Stimulated activated CD4-positive, alpha-beta T cell treated with anti-CD3 and anti-CD28 coated beads, Interleukin-15, amount 100 ng/mL, for 1 hour (primary cell): ENCODE measurements at places on chromosomes 4 and X.

DNA sequence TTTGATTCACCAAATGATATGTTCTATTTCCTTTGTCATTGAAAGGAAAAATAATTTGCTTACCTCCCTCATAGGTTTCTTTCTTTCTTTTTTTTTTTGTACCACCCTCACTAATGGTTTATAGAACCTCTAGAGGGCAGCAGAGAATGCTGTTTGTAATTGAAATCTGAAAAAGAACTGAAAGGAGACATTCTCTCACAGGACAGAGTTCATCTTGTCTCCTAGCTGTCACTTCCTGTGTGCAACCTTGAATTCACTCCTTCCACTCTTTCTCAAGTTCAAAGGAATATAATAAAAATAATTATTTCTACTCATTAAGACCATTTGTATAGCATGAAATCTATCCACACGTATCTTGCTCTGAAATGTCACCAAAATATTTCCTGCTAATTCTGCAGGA, 51.0 kb downstream of the GUCY1B1 start:
- no peak for DNase-seq

DNA sequence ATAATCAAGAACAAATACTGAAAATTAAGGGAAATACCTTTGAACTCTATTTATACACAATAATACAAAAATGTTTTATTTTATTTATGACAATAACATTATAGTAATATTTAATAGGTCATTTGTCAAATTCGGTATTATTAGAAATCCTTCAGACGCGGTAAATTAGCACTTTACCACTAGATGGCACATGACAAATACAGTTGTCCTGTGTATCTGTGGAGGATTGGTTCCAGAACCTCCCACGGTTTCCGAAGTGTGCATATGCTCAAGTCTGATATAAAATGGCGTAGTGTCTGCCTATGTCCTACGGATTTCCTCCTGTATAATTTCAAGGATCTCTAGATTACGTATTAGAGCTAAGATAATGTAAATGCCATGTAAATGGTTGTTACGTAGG, 8.1 kb upstream of the LINC00632 start:
- DNase-seq = no peak

- DNase-seq = no peak
These were observed 69.4 kb downstream of the NSG1 start for GRCh38 chr4:4456351-4456750.

GRCh38 chr4:151690164-151690870, 70.5 kb downstream of the GATB start:
- DNase-seq = no peak

GRCh38 chr4:144970597-144970996, 127.4 kb downstream of the ANAPC10 start:
- no peak for DNase-seq

- no peak for DNase-seq
These were observed 76.9 kb downstream of the SHROOM3 start for GRCh38 chr4:76511947-76512346.

DNA sequence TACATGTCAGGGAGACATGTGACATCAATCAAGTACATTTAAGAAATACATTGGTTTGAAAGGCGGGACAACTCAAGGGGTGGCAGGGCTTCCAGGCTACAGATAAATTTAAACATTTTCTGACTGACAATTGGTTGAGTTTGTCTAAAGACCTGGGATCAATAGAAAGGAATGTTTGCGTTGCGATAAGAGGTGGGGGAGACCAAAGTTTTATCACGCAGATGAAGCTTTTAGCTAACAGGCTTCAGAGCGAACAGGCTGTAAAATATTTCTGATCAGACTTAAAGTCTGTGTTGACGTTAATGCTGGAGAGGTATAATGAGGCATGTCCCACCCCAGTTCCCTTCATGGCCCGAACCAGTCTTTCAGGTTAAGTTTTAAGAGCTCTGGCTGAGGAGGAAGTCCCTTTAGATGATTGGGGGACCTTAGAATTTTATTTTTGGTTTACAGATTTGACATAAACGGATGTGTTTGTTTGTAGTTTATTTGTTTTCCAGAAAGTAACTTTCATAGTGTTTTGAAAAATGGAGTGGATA, 346.7 kb upstream of the RASGEF1B start:
- no peak for DNase-seq

DNA sequence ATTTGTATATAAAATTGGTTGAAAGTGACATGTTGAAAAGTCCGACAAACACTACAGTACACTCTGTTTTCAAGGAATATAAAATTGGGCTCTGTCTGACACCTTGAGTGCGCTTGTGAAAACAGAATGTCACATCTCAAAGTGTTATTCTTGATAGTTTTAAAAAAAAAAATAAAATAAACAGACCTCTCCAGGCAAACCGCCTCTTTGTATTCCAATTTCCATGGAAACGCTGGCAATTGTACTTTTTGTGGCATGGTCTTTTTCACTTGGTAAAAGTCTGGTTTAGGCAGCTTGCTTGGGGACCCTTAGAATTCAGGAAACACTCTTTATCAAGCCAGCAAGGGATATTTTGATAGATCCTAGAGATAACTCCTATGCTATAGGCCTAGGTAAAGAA, 302.5 kb downstream of the RAB28 start:
- no peak for DNase-seq

DNA sequence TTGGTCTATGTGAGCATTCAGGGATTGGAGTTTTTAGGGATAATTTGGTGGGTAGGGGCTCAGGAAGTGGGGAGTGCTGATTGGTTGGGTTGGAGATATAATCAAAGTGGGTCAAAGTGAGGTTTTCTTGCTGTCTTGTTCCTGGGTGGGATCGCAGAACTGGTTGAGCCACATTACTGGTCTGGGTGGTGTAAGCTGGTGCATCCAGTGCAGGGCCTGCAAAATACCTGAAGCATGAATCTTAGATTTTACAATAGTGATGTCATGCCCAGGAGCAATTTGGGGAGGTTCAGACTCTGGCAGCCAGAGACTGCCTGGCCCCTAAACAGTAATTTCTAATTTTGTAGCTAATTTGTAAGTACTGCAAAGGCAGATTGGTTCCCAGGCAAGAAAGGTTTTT, 665.6 kb upstream of the PRKX start:
- DNase-seq = no peak

DNA sequence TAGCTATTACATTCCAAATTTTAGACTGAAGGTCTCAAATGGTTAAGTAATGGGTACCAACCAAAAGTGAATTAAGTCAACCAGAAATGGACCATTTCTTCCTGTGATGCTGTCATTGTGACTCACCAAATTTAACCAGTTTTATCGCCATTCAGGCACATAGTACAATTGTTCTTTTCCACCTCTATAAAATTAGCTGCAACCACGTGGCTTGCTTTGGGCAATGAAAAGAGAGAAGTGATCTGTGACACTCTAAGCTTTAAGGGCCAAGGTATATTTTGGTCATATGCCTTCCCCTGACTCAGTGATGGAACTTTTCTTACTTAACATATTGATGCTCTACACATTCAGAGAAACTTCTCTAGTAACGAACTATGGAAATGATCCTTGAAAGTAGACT, 20.3 kb upstream of the PHF8 start:
- DNase-seq = no peak

- DNase-seq = no peak
These were observed 296.0 kb downstream of the KLHL4 start for GRCh38 chrX:87813566-87813965.

DNA sequence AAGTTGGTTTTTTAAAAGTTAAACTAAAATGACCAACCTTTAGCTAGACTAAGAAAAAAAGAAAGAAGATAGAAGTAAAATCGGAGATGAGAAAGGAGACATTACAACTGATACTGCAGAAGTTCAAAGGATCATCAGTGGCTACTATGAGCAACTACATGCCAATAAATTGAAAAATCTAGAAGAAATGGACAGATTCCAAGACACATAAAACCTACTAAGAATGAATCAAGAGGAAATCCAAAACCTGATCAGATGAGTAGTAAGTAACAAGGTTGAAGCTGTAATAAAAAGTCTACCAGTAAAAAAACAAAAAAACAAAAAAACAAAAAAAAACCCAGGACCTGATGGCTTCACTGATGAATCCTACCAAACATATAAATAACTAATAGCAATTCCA, 16.1 kb downstream of the IQCM start:
- no peak for DNase-seq

DNA sequence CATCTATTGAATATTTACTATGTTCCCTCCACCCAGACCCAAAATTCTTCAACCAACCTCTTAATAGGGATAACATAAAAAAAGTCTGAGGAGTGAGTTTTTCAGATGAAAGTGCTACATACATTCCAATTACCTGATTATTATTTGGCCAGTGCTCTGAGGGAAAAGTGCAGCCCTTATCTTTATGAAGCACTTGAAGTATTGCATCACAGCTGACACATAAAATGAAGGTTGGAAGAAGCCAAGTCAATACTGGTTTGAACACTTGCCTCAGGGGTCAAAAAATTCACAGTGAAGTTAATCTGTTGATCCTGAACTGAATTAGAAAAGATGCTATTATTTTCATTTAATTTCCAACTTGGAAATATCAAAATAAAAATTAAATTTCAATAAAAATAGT, 498.9 kb downstream of the INPP4B start:
- no peak for DNase-seq

DNA sequence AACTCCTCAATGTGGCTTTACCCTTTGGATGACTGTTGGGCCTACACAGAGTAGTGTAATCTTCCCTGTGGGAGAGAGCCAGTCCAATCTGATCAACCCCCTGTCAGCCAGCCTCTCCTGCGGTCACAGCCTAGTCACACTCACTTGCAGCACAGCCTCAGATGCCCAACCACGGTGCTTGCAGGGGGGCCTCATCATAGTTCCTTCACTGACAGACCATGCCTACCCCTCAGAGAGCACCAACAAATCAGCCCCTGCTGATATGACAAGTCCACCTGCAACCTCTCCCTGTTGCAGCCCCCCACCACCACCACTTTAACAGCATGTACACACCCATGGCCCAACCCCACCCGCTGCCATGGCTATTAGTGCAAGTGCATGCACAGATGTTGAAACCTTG, 146.8 kb downstream of the HMGN5 start:
- no peak for DNase-seq

- no peak for DNase-seq
These were observed 831.2 kb downstream of the CCSER1 start for GRCh38 chr4:90958256-90958895.

GRCh38 chr4:80033581-80033980, 39.4 kb downstream of the ANTXR2 start:
- no peak for DNase-seq

DNA sequence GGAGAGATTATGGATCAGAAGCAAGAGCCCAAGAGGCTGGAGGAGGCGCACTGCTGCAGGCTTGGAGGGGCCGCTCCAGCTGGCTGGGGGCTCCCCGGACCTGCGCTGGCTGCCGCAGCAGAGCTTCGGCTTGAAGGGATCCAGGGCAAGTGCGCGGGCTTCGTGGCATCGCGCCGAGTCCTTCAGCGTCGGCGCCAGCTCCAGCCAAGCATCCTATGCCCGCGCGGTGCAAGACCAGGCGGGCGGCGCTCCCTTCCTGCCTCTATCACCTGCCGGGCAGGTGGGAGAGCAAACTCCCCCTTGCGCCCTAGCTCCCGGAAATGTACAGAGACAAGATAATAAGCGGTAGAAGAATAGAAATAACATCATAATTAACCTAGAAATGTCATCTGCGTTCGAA, 10.5 kb upstream of the UCP1 start:
- no peak for DNase-seq

DNA sequence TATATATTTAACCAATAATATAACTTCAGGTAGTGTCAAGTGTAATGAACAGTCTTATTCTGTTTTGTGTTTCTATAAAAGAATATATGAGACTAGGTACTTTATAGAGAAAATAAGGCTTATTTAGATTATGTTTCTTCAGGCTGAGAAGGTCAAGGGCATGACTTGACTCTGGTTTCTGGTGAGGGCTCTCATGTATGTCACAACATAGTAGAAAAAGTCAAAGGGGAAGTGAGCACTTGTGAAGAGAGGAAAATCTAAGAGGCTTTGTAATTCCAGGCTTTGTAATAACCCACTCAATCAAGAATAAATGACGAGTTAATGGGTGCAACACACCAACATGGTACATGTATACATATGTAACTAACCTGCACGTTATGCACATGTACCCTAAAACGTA, 27.6 kb downstream of the PRR32 start:
- no peak for DNase-seq

DNA sequence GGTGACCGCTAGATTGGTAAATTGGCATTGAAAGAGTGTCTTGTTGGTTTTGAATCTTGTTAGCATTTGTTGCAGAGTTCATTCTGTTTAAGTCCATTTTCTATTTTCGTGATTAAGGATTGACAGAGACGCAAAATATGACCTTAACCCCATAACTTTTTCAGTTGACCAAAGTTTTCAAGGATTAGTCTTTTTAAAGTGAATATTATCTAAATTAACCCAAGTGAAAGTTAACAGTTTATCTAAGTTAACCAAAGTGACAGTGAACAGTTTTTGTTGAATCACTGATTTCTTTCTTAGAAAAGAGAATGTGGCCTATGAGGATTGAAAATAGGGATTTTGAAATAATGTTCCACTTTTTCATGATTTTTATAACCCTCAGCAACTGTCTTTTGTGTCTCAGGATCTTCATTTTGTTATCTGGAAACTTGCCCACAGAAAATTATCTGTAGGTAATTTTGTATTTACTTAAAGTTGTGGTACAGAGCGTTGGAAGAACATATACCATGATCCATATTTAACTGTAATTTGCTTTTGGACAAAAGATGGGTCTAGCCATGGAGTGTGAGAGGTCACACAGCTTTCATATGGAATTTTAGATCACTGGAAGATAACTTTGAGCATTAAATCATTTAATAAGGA, 3.3 kb downstream of the CPEB2 start:
- no peak for DNase-seq

- no peak for DNase-seq
These were observed 341.5 kb downstream of the ARHGAP10 start for GRCh38 chr4:148073349-148073748.

GRCh38 chr4:90002441-90003062, 107.9 kb downstream of the MMRN1 start:
- no peak for DNase-seq

- no peak for DNase-seq
These were observed 111.3 kb downstream of the AFF1 start for GRCh38 chr4:87046121-87046551.

GRCh38 chr4:10730019-10730418, 45.5 kb upstream of the CLNK start:
- no peak for DNase-seq

DNA sequence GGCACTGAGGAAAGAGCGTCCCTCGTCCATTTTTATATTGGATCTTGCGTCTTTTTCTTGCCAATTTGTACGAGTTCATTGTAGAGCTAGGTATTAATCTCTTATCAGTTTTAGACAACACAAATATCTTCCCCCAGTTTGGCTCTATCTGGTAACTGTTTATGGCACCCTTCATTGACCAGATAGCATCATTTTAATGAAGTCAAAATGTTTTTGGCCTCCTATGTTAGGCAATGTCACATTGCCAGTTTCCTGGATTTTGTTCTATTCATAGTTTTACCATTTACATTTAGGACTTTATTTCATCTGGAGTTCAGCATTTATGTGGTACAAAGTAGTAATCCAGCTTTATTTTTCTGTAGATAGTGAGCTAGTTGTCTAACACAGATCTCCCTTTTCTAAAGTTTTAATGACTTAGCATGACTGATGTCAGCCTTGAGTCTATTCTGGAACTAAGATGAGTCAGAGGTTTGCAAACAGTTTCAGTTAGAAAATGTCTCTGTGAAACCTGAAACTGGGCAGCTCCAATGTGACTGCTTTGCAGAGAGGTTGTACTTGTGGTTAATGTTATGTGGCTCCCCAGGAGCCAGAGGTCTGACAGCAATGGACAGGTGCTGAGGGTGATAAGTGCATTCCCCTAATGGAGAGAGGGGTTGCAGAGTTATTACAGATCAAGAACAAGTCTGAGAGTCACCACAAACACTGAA, 5.3 kb upstream of the STBD1 start:
- no peak for DNase-seq

GRCh38 chr4:106691749-106692148, 323.2 kb upstream of the GIMD1 start:
- DNase-seq = no peak
